ENCODE measurements at places on chromosomes 3 and 15.

GRCh38 chr3:124639406-124640237 is 90.6 kb upstream of the UMPS start:
- peak; percentile 20 for DNase-seq

GRCh38 chr15:35822153-35822552 is 276.2 kb upstream of the DPH6 start:
- no peak for DNase-seq

DNA sequence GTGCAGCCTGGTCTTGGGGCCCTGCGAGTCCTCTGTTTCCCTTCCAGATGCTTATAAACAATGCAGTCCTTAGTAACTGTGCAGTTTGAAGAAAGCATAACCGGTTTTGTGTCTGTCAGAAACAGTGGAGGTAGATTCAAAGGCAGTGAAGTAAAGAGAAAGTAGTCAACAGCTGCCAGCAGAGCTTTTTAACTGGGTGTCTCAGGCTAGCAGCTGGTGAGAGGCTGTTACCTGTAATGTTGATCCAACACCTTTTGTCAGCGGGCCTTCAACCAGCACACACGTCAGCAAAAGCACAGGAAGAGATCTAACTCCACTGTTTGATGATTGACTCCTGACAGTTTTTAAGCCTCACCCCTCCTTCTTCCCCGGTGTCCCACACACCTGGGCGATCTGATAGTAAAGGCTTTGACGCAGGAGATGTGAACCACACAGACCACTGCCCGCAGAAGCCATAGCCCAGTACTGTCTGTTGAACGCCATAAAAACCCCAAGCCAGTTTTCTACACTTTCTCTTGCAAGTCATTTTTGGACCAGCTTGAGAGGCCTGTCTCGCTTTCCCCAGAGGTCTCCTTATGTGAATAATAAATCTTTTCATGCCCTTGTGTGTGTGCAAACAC is 178.0 kb downstream of the FMN1 start:
- DNase-seq: no peak

DNA sequence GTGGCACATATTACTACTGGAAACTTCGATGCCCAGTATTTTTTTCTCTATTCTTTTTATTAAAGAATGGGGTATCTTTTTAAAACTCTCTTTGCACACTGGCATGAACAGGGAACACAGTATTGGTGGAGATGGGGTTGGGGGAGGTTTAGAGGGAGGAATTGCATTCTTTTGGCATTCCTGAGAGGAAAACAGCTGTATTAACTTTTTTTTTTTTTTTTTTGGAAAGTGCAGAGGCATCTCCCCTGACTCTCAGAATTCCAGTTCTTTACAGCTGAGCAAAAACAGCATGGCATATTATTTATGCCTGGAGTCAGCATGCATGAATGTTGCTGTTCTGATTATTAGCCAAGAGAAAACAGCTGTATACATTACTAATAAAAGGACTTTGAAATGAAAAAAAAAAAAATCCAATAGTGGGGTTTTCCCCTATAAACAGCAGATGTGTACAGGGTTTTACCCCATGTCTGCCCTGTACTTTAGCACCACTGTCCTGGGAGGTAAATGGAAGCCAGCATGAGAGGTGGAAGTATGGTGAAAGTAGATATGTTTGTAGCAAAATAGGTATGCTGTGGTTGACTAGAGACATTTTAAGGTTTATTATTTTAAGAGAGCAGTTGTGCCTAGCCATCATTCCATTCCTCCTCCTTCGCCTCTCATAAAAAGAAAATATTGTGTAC is 132.2 kb downstream of the FNDC3B start:
- DNase-seq: no peak

- DNase-seq: no peak
Measured at GRCh38 chr3:30522476-30522875, 83.9 kb upstream of the TGFBR2 start.

DNA sequence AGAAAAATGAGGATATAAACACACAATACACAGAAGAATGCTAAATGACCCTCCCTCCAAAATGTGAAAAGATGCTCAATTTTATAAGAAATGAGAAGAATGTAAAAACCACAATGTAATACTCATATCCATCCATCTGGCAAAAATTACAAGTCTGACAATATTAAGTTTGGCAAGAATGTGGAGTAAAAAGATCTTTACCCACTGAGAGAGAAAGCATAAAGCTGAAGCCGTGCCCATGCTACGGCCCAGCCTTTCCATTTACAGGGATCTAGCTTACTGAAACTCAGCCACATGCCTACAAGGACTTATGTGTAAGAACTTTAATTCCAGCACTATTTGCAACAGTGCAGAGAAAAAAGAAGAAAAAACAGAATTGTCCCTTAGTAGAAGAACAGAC is 42.9 kb downstream of the ATP13A3 start:
- no peak for DNase-seq

- DNase-seq: no peak
Measured at GRCh38 chr3:24963762-24964625, 464.1 kb upstream of the RARB start.

- no peak for DNase-seq
Measured at GRCh38 chr15:39172380-39173281, 408.2 kb upstream of the THBS1 start.

DNA sequence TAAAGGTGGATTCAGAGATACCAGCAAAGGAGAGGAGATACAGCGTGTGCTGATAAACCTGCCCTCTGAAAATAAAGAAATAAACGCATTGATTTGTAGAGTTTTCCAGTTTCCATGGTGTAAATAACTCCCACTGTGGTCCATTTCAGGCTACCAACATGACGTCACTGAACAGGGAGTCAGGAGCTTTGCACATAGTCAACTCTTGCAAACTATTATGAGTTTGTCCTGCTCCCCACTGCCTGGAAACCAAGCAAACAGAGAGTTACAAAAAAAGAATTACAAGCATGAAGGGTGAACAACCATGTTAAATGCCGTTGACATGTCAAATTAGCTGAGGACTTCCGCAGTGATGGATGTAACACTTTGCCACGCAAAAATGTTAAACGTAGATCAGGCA is 70.4 kb upstream of the GATA2 start:
- DNase-seq: no peak

Measured in activated CD4-positive, alpha-beta T cell treated with anti-CD3 and anti-CD28 coated beads, Interleukin-2, amount 50 U/mL, for 24 hours (primary cell).